CD4-positive, alpha-beta T cell treated with Interleukin-2 at 100 ng/mL for 4 hours (primary cell): ENCODE measurements at places on chromosomes 4 and X.

GRCh38 chr4:107419052-107419451 is 301.0 kb downstream of the PAPSS1 start:
- DNase-seq: no peak

DNA sequence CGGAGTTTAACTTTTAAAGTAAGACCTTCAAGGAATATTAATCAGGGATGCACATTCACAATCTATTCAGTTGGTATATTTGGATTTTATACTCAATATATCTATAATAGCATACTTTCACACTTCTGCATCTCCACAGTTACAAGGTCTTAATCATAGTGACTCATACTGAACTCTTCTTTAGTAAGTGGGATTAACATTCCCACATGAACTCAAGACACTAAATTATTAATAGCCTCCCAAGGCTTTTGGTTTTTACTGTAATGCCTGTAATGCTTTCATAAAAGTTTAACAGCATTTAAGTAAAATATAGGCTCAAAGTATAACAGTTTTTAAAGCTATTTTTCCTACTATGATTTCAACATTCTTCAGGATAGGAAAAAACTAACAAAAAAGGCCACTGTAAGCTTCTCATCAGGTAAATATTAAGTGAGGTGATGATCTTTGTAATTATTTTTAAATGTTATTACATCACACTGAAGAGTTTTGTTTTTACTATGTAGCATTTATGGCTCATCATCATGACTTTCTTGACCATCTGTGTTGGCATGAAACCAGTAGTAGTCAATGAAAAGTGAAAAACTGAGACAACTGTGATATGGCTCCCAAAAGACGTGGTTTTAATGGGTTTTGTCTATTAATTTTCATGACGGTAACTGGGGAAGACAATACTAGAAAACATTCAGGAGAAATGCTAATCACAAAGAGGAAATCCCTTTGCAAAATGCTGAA is 91.5 kb upstream of the GALNT7 start:
- no peak for DNase-seq

- no peak for DNase-seq
Observed at GRCh38 chr4:75736862-75737261, 12.5 kb downstream of the USO1 start.

DNA sequence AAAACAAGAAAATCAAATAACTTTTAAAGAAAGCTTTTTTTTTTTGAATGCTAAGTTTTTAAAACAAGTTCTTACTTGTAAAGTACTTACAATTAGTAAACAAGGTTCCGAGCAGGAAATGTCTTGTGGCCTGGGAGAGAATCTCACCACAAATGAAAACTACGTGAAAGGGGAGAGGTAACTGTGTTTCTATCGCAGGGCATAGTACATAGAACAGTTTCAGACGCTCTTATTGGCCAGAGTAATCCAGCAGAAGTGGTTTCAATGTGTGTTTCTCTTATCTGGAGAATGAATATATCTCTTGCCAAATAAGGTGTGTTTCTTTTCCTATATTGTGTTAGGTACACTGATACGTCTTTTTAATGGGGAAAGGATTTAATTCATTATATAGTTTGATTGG is at the start of gene PLAC8:
PLAC8 (minus strand) TSS at position 154 of the 400 bp plus-strand sequence. CDS start 6,808 bp downstream, outside the sequence.
- DNase-seq: peak; percentile 74

DNA sequence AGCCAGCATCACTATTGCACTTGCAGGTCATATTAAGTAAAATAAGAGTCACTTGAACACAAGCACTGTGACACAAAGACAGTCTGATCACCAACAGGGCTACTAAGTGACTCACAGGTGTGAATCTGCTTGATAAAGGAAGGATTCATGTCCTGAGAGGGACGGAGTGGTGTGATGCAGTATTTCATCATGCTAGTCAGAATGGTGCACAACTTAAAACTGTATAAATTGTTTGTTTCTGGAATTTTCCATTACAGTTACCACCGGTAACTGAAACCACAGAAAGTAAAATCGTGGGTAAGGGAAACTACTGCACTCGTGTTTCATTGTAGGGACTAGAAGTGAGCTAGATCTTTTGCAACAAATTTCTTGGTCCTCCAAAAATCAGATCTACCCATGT is 109.7 kb downstream of the ELOVL6 start:
- peak; percentile 26 for DNase-seq

DNA sequence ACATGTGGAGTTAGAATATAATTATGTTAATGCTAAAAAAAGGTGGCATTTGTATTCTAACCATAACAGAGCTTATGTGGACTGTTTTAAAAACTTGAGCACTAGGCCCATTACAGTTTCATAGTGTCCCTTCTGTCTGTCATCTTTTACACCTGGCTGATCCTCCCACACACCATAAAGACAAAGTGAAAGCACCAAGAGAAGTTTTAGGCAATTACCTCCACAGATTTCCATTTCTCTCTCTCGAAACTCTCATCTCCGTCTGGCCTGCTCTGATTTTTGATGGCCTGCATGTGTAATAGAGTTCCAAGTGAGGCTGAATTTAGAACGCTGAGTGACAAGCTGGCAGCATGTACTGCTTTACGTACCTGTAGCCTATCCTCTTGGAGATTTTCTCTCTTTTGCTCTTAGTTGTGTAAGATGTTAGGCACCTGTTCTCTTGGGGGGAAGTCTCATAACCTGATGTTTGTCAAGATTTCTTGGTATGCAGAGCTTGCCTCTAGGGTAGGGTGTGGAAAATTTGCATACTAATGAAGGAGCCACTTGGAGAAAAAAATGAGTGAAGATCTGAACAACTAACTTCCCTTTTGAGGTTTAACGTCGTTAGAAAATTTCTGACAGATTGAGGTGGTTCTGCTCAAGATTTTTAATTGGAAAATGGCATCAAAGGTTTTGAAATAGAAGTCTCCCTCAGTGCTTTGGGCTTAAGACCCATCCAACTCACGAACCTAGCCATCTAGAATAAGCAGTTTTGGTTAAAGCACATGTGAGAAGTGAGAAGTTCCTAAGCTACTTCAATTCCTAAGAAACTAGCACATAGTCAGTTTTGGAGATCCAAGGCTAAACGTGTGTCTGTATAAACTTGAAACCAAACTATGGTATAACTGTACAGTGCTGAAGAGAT is 57.6 kb upstream of the RAP1GDS1 start:
- DNase-seq: no peak

DNA sequence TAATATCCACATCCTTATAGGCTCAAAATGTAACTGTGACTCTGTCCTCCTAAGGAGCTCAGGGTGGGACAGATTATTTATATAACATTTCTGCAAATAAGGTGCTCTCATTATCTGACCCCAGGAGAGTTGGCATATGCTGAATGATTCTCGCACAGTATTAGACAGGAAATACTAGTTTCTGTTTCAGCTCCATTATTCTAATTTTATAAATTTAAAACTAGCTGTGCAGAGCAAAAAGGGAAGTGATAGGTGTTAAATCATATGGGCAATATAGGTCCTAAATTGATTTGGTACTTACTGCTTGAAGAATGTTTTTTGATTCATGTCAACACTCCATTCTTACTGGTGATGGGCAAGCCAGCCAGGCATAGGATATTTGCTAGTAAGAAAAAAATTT is 141.5 kb downstream of the GLRA2 start:
- no peak for DNase-seq

DNA sequence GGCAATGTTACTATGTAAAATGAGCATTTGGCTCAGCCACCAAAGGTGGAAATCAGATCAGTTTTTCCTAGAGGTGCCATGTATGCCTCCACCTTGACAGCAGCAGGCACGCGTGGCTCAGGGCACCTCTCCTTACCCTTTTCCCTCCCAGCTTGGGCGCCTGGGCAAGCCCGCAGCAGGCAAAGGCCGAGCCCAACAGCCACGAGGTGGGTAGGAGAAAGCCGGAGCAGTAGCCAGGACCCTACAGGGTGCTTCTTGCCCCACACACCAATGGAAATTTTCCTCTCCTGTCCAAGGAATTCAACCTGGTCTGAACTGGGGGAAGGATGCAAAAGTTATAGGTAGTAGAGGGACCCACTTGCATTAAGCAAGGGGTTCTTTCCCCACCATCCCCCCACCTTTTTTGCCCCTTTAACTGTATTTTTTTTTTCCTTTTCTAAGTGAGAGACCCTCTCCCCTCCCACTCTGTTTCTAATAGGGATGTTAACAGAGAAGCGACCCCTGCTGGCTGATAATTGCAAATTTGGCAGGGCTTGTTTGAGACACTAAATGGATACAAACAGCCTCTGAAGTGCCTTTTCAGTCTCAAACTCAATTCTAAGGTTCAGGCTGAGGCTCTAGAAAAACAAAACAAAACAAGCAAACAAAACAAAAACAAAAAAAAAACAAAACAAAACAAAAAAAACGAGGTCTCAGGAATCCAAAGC is 895.1 kb downstream of the PCDH18 start:
- DNase-seq: no peak

GRCh38 chrX:81354954-81355353 is 153.1 kb downstream of the SH3BGRL start:
- DNase-seq: no peak

DNA sequence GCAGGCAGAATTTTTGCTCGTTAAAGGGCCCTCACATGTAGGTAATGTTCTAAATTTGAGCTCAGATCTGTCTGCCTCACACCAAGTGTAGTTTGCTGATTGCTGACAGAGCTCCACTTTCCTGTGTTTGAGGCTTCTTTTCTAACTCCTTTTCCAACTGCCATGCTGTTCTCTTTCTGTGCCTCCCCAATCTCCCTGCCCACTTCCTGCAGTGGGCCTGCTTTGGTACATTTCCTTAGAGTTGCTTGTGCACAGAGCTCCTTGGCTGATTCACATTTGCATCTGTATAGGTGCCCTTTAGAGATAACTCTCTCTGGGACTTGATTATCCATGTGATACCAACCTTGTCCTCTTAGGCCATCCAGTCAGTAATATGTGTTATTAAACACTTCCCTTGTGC is 4.5 kb downstream of the MED28 start:
- DNase-seq: no peak

- DNase-seq: no peak
Observed at GRCh38 chr4:156374069-156374468, 420.4 kb upstream of the CTSO start.

DNA sequence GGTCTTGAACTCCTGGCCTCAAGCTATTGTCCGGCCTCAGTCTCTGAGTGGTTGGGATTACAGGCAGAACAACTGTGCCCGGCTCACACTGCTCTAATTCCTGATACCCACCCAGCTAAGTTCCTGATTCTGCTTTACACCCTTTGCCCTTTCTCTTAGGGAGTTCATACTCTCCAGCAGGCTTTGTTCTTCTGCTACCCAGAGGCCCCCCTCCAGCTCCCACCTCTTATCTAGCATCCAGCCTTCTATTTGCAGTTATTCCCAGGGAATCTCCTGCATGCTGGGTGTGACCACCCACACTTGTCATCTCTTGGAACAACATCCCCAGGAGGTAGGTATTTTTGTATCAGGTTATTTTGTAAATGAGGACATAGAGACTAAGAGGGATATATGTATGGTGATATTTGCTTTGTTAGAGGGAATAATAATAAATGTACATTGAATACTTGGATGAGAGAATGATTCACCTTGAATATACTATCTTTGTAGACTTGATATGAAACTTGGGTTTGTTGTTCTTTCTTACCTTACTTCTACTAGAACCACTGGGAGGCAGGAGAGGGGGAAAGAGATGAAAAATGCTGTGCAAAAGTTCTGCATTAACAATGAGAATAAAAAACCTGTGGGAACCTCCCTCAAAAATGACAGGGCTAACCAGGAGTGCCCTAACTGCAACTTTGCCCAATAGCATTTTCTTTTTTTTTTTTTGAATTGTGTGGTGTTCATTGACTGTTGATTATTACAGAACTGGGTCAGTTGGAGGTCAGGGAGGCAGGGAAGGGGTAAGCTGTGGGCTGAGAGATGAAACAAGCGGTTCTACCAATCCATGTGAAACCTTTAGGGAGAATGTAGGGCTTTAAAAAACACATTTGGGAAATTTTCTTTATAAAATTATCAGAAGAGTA is 157.4 kb downstream of the SPRY1 start:
- no peak for DNase-seq

DNA sequence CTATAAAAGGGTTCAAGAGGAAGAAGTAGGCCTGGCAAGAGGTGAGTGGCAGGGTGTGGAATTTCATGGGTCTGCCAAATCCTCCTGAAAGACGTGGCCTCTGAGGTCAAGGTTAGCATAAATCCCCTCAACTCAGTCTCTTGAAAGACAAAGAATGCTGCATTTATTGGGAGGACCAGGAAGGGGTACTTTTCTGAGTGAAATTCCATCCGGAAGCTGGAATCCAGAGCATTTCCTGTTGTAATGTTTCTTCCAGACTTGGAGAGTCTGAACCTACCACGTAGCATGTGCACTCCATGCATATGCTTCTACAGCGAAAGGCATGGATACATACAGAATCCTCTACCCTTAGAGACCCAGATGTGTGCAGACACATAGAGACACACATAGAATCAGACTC is 13.4 kb upstream of the FGD1 start:
- no peak for DNase-seq

DNA sequence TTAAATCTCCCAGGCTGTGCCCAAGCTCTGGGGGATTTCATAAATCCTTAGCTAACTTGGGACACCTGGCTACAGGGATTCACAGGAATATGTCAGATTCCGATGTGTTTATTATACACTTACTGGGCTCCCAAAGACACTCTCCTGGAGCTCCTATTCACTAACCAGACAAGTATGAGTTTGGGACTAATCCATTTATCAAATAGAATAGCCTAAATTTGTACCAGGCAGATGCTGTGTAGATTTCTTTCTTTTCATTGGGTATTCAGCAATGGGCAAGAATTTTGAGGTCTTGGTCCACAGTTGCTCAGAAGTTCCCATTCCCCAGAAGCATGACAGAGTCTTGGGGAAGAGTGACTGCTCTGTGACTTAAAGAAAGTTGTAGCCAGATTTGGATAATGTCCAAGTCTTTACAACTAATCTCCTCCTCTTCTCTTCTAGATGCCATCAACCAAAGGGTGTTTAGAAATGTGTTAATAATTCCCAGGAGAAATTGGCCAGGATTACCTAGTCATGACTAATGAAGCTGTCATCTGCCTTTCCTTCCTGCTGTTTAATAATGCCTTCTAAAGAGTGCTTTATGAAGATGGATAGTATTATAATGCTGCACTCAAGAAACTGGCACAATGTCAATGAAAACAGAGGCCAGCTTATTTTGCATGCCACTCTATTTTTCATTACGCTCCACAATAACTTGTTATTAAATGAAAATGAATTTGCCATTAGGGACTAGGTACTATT is 120.9 kb downstream of the CHIC2 start:
- DNase-seq: no peak

DNA sequence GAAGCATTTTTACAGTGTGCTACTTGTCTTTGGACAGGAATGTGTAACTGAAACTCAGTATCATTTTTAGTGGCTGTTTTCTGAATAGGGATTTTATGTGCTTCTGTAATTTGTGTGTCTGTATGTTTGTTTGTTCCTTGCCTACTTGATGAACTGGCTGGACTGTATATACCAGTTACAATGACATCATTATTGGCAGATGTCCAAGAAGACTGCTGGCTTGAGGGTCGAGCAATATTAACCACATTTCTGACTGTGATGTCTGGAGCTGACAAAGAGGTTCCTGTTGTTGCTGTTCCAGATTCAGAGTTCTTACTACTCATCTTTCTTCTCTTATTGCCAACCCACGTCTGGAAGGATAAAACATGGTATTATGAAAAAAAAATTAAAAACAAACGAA is 33.0 kb downstream of the HDX start:
- no peak for DNase-seq
